AML-193 (cell line): ENCODE measurements at places on chromosomes 5 and 9.

- DNase-seq = no peak
Observed at GRCh38 chr5:42429694-42430093, 6.5 kb downstream of the GHR start.

- DNase-seq = no peak
Observed at GRCh38 chr5:174608631-174609097, 115.7 kb upstream of the MSX2 start.

DNA sequence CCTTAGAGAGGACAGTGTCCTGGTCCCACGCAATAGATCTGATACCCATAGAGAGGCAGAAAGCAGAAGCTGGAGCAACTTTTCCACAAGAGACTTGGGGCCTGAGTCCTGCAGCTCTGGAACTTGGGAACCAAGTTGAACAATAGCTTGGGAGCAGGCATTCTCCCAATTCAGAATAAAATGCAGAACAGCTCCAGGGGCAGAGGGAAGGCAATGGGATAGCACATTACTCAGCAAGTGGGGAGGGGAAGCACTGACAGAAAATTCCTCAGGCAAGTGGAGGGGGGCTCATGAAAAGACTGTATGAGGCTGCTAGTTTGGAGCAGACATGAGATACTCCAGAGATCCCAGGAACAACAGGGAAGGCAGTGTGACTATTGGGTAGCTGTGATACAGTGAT is 513.6 kb downstream of the HINT1 start:
- DNase-seq = no peak

GRCh38 chr5:50667023-50667652 is 701 bp downstream of the PARP8 start:
- no peak for DNase-seq
